NCI-H524 (cell line): ENCODE measurements at places on chromosomes 5 and 9.

GRCh38 chr5:91535499-91535898 lies 152.4 kb upstream of the ARRDC3 start:
- no peak for DNase-seq

- peak; percentile 46 for DNase-seq
These were observed 51.2 kb downstream of the MRPS27 start for GRCh38 chr5:72268753-72269410.

GRCh38 chr9:99725852-99726251 lies 95.8 kb upstream of the NR4A3 start:
- no peak for DNase-seq

DNA sequence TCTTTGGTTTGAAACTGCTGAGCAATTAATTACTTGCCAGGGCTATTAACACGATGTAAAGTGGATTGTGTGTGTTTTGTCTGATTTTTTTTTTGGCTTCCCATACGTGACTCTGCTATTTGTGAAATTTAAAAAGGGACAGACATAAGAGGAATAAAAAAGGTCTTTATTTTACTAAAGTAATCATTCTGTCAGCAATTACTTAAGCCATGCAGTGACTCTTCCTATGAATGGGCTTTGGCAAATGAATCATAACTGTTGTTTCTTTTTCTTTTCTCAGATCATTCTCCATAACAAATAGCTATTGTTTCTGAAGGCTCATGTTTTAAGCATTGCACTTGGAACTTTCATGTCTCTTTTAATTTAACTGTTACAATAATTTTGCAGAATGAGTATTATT lies 461.3 kb upstream of the RORB start:
- no peak for DNase-seq

GRCh38 chr5:137669811-137670210 lies 66.1 kb downstream of the KLHL3 start:
- no peak for DNase-seq
